Left forelimb (tissue), 1 donor: ENCODE measurements at places on chromosomes 3 and 15.

DNA sequence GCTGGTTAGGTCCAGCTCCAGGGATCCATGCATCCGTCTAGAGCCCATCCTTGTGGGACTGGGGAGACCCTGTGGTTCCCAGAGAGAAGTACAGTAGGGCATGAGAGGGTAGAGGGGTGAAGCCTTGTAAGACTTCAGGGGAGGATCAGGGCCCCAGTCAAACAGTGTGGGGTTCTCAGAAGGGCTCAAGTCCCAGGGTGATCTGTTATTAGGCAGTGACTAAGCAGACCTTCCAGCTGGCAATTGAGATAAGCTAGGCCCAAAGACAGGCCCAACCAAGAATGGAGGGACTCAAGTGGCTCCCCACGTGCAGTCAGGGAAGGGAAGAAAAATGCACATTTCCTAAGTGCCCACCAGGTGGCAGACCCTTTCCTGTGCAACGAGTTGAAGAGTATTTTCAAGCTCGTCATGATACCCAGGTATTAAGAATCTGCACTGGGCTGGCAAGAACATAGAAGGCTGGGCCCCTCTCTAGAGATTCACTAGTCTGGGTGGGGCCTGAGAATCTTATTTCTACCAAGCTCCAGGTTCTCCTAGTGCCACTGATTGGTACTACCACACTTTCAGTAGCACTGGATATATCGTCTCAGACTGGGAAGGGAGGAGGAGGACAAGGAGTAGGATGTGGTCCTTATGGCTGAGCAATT, 240.8 kb downstream of the NR1D2 start:
- DNase-seq, result no peak

DNA sequence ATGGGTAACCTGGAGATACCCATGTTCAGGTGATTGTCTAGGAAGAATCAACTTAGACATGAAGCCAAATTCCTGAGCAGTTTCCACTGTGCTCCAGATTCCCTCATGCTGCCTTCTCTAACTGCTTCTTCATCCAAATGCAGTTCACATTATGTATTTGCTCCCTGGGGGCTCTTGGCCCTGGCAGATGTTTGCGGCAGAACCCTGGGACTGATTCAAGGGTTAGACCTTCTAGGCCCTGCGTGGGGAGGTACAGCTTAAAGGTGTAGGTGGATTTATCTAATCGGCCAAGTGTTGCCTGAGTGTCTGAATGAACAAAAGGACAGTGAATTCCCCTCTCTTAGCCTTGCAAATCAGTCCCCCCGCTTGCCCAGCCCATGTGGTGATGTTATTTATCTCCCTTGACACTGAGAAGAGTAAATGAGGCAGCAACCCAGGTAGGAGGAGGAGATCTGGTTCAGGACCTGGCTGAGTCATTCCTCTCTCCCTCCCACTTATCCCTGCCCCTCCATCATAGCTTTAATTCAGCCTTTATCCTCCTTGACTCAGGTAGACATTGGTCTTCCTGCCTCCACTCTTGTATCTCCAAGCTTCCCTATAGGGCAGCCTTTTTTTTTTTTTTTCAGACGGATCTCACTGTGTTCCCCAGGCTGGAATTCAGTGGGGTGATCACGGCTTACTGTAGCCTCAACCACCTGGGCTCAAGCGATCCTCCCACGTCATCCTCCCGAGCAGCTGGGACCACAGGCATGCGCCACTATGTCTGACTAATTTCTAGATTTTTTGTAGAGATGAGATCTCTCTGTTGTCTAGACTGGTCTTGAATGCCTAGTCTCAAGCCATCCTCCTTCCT, 54.8 kb downstream of the MAGEF1 start:
- DNase-seq, result no peak

- DNase-seq, result no peak
These were observed 130.6 kb downstream of the TPRA1 start for GRCh38 chr3:127459891-127460290.

DNA sequence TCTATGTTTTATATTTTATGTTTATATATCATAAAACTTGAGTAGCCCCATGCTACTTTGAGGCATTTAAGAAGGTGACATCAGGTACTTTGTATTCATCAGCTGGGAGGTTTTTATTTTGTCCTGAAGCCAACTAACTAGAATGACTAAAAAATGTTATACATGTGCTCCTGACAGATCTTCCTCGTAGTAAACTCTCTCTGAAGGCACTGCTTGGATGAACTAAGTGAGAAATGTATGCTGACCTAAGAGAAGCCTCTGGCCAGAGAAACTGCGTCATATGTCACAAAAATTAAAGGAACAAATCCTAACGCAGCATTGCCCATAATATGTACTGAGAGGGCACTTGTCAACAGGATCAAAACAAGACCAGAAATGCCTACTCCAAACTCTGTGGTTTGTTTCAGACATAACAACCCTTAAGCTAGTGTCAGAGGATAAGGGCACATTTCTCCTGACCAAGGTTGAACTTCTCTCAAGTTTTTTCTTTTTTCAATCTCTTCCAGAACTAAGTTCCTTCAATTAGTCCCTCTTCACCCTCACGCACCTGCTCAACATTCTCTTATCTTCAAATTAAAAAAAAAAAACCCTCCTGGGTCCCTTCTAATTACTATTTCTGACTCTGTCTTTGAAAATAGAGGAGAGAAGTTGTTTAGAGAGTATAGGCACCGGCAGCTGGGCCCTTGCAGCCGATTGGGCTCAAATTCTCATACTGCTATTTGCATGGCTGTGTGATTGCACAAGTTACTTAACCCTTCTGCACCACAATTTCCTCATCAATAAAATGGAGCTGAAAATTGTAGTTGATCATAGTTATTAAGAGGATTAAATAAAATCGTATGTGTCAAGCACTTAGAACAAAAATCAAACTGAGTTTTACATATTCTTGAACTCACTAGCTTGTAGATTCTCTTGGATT, 159.0 kb downstream of the FRMD5 start:
- DNase-seq, result no peak

- DNase-seq, result no peak
These were observed 24.9 kb upstream of the ATP2B2 start for GRCh38 chr3:10530241-10530640.

DNA sequence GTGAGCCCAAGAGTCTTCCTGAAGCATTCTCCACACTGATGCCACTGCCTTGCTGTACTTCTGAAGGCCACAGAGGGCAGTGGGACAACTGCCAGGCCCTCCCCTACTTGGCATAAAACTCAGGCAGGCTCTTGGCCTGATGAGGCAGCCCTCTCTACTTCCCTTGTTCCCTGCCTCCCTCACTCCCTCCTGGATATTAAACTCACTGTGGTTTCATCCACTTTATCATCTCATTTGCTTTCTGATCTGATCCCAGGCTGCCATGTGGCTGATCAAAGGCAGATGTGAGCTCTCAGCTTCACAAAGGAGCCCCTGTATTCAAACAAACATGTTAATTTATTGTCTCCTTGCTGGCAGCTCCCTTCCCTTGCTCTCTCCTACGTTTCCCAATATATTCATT, 533.5 kb downstream of the IGSF11 start:
- no peak for DNase-seq

GRCh38 chr3:98903099-98903498, 1.6 kb upstream of the DCBLD2 start:
- DNase-seq, result no peak

GRCh38 chr15:84755736-84756527, 7.5 kb downstream of the ZNF592 start:
- no peak for DNase-seq

DNA sequence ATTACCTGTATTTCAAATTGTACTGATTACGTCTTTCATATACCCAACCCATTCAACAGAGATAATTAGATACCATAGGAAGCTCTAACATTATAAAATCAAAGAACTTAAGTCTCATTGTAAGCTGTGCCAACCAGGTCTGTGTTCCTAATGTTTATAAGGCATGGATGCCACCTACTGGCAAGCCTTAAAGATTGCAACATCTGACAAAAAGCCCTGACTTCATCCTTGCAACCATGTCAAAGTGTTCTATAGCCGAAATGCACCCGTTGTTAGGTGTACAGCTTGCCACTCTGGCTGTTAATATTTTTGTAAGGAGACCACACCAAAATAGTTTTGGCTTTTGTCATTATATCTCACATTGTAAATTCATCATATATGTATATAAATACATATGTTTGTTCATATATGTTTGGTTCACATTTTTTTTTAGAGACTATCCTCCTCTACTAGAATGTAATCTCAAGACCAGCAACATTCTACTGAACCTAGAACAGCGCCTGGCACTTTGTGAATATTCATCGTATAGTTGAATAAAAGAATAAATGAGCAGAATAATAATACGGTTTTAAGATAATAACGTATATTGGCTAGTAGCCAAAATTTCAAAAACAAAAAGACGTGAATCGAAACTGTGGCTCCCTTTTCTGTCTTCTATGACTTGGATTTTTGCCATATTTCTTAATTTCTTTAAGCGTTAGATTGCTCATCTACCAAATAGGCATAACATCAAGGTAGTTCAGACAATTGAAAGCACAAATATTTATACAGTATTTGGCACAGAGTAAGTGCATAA, 258.1 kb downstream of the TBL1XR1 start:
- DNase-seq, result no peak

GRCh38 chr15:46652266-46652665, 1017.4 kb downstream of the SQOR start:
- DNase-seq, result no peak

GRCh38 chr3:41148901-41149300, 50.4 kb upstream of the CTNNB1 start:
- no peak for DNase-seq

DNA sequence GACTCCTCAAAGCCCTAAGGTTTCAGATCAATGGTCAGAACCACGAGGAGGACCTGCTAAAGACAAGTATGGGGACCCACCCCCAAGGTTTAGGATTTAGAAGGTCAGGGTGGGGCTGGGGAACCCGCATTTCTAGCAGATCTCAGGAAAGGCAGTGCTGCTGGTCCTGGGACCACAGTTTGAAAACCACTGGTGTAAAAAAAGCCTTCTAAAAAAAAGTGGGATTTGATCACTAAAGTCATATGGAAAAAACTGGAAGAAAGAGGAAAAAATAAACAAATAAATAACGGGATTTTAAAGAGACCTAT, 832 bp downstream of the SLC41A3 start:
- no peak for DNase-seq

GRCh38 chr3:162777118-162777517, 1280.5 kb downstream of the OTOL1 start:
- DNase-seq, result no peak

DNA sequence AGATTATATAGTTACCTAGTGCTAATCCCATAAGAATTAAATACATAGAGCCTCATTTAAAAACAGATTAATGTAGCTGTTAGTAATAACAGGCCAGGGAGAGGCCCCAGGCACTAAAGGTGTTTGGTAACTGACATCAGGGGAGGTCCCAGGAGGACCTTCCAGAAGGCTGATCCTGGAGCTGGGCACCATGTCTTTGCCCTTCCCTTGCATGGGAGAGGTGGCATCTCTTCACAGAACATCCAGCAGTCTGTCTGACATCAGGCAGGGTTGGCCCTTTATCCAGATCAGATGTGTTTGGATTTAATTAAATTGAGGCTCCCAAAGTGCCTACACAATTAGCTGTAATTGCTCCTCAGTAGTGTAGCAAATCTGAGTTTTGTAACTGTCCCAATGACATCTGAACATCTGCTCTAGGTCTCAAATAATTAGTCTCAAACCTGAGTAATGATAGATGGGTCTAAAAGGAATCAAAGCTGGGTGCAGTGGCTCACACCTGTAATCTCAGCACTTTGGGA, 53.0 kb downstream of the RLBP1 start:
- no peak for DNase-seq

DNA sequence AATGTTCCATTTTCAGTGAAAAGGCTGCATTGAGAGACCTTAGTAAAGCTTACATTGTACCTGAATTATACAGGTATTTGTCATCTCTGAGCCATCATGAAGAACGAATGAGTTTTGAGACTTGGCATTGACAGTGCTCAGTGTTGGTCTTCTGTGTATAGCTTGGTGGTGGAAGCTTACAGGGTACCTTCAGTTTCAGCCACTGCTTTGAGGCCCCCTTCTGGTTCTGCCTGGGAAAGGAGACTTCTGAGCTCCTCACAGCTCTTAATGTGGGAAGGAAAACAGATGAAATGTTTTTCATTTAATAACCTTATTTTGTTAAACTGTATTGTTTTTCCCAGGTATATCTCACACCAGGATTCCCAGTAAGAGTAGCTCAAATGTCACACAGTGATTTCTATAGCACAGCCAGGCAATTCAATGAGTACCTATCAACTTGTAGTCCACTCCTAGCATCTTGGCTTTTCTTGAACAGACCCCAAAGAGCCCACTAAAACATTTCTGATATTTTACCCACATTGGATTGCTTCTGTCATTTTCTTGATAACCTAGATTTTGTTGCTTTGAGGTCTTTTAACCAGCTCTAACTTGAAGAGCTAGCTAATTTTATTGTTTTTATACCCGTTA, 5.6 kb downstream of the SERPINI1 start:
- no peak for DNase-seq

- DNase-seq, result no peak
These were observed 5.4 kb downstream of the ANKRD63 start for GRCh38 chr15:40277471-40277870.

DNA sequence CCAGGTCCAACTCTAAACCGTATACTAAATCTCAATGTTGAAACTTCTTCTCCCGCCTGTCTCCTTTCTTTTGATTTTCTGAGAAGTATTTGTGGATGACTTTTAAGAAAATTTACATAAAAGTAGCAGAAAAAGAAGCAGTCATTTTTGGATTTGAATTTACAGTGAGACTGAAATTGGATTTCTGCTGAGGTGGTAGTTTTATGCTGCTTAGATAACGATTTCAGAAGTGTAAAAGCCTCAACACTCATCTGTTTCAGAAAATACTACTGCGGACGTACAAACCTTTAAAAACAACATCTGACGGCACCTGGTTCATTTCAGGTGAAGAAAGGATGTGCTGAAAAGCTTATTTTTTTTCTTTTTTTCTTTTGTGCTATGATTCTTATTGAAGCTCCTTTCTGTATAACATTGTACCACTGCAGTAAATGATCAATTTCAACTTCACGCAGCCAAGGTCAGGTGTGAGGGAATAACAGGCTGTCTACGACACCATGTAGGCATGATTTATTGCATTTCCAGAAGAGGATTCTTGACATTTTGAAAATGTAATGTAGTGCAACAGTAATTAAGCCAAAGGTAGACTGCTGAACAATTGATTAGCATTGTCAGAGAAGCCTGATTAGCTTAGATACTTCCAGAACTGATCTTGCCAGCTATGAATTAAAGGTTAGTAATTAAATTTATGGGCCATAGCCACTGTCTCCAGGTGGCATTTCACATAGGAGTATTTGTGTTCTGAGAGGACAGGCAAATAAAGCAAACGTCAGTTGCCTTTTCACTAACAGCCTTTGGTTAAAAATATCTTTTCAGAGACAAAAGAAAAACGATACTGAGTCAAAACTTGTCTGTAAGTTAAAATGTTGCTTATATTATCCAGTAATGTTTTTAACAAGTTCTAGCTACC, 134.6 kb upstream of the KBTBD8 start:
- DNase-seq, result no peak
